ENCODE measurements at places on chromosomes 6 and 20.
A peak's percentile ranks its signal among the peaks of the same experiment; 100 is the strongest.

DNA sequence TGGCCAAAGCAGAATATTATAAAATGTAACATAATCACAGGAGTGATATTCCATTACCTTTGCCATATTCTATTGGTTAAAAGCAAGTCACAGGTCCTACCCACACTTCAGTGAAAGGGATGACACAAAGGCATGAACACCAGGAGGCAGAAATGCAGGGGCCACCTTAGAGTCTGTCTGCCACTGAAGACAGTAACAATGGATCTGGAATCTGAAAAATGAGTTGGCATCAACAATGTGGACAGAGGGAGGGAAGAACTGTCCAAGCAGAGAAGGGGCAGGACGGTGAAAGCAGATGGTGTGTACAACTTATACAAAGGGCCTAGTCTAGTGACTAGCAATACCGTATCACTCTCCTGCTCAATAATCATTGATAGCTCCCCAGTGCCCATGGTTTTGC, 6.6 kb upstream of the LPIN3 start:
- no peak for DNase-seq

DNA sequence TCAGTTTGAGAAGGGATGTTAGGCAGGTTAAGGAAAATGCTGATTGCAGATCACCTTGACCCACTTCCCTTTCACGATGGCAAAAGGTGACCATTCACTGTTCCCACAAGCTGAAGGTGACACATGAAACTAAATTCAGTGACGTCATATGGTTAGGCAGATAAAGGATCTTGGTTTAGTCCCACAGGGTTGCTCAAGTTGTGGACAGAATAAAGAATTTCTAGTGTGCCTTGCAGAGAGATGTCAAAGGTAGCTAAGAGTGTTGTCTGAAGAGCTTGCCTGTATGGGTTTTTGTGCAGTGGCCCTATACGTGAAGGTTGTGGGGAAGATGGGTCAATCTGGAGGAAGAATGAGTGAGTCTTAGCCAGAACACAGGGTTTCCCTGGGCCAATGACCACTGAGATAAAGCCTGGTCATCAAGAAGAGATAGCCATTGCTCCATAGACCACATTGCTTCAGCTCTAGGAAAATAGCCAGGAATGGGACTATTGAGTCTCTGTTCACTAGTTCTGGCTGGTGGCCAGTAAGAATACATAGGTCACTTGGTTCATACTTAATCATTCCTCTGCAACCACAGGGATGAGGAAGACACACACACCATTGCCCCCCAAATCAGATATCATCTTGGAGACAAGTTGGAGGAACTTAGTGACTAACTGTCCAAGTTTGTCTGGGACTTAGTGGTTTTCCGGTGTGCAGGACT, 148.5 kb upstream of the ATXN1 start:
- no peak for DNase-seq

- DNase-seq = peak; percentile 46
Measured at GRCh38 chr20:63023071-63023935, 16.5 kb upstream of the BHLHE23 start.

DNA sequence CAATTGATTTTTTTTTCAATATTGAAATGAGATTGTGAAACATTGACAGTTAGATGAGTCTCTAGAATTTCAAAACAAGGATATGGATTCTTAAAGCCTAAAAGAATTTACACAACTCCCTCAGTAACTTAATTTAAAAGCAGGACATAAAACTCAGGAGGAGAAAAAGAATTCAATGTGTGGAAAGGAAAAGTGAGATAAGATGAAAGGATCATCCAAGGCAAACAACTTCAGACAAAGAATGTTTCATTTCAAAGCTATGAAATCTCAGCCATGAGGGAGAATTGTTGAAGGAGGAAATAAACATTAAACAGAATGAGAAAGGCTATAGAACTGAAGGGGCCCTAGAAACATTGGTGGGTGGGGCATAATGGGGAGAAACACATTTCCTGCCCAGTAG, 191.7 kb upstream of the NOX3 start:
- no peak for DNase-seq

- no peak for DNase-seq
Measured at GRCh38 chr6:1535295-1535694, 74.4 kb upstream of the FOXC1 start.

DNA sequence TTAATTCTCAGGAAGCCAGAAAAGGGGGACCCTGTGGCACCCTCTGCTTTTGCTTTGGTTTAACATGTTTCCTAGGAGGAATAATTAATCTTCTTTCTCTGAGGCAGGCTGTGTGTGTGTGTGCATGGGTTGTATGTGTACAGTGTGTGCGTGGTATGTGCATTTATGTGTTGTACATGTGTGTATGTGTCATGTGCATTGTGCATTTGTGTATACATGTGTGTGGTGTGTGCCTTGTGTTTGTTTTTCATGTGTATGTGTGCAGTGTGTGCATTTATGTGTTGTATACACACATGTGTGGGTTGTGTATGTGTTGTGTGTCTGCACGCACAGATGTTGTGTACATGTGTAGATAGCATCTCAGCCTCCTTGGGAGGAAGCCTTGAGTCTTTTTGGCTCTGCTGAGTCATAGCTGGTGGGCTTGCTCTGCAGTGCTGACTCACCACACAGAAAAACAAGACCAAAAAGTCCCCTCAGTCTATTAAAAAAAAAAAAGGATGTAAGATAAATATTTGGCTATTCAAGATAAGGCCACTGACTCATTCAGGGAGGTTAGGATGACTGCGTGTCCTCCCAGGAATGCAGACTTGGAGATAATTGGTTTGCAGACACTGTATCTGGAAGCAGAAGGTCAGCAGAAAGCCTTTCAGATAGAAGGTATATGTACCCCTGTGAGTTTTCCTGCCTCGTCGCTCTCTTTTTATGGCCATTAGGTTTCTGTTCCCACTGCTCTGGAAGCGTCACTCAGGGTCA, 58.6 kb downstream of the SYNJ2 start:
- DNase-seq = no peak

DNA sequence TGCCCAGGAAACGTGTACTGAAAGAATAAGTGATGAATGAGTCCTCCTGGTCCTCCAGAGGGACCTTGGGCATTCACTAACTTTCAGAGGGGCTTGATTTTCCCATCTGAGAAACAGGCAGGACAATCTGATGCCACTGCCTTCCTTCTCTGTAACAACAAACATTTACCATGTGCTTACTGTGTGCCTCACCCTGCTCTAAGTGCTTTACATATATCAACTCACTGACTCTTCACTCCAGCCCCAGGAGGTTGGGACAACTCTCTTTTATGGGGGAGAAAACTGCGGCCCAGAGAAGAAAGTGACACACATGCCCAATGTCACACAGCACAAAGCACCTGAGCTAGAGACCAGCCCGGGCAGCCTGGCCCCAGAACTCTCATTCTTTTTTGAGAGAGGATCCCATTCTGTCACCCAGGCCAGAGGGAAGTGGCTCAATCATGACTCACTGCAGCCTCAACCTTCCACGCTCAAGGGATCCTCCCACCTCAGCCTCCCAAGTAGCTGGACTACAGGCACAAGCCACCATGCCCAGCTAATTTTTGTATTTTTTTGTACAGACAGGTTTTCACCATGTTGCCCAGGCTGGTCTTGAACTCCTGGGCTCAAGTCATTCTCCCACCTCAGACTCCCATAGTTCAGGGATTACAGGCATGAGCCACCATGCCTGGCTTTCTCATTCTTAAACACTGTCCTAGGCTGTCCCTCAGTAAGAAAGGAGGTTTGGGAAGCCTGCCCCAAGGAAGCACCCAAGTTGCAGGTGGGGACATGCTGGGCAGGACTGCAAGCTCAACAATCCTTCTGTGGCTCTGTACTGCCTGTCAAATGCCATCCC, 38.0 kb downstream of the NOL4L start:
- DNase-seq = peak; percentile 5

DNA sequence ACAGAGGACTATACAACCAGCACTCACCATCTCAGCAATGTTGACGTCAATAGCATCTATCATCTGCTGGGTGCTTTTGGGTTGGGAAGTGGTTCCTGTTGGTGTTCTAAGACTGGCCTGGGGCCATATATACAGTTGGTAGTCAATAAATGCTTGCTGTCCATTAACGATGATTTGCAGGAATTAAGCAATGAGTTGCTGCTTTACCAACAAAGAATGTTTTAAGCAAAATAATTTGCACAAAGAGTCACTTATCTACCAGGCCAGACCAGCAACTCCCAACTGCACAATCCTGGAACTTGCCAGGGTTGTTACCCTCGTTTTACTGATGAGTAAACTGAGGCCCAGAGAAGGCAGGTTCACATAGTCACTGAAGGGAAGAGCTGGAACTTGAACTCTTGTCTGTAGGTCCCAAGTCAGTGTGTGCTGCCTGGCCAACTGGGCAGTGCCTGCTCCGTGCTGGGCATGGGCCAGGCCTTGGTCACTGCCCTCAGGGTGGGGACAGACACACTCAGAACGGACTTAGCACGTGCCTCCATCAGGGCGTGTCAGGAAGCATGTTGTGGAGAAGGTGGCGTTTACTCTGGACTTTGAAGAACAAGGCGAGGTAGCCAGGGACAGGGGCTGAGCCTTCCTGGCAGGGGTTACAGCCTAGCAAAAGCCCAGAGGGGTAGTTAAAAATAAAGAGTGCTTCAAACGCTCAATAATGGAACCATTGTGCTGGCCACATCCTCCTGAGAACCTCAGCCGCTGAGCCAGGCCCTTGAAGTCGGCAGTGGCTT, 2.5 kb upstream of the SRC start:
- peak; percentile 45 for DNase-seq

DNA sequence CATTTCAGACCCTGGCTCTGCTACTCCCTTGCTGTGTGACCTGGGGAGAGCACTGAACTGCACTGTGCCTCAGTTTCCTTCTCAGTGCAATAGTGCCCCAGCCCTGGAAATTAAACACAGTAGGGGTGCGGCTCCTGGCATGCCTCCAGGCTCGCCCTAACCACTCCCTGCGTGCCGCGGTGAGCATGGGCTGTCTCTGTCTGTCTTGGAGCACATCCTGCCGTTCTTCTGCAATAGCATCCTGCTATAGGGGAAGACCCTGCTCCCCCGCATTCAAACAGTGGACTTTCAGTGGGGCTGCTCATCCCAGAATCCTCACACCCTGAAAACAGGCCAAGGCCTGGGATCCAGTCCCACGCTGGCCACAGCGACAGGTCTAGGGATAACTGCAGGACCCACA, 129.5 kb downstream of the FOXC1 start:
- no peak for DNase-seq

GRCh38 chr6:7060769-7061516, 46.8 kb upstream of the RREB1 start:
- no peak for DNase-seq

DNA sequence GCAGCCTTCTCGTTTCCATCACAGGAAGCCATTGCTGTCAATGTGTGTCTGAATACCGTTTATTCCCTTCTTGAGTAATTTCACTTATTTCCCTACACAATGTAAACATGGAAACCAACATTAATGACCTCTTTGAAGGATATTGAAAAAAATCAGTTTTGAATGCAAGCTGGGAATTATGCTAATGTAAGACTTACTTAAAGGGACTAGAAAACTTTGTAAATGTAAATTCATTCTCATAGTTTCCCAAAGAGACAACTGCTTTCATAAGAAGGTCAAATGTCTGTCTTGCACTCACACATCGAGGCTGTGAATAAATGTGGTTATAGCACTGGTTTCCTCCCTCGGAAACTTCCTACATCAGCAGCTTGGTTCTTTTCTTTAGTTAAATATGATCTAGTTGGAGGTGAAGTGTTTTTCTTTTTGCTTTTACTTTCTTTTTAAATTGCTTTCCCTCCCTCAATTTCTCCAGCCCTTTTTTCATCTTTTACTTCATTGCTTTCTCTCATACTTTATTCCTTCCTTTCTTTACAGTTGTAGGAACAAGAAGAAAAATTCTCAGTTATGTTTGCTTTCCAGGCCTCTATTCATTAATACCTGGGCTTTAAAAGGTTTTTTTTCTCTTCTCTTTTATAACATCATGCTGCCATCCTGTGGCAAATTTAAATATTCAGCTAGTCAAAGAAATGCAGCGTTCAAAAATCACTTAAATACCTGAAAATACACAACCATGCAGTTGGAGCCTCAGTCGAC, 108.3 kb downstream of the TNFAIP3 start:
- DNase-seq = no peak

GRCh38 chr6:168177103-168177891, 98.3 kb upstream of the FRMD1 start:
- no peak for DNase-seq

DNA sequence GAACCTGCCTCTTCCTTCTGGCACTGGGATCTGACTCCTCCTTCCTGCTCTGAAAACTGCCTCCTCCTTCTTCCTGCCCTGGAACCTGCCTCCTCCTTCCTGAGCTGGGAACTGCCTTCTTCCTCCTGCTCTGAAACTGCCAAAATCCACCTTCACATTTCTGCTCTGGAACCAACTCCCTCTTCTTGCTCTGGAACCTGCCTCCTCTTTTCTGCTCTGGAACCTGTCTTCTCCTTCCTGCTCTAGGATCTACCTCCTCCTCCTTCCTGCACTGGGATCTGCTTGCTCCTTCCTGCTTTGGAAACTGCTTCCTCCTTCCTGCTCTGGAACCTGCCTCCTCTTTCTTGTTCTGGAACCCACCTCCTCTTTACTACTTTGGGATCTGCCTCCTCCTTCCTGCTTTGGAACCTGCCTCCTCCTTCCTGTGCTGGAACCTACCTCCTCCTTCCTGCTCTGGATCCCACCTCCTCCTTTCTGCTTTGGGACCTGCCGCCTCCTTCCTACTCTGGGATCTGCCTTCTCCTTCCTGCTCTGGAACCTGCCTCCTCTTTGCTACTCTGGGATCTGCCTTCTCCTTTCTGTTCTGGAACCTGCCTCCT, 315.5 kb downstream of the PRL start:
- DNase-seq = no peak

GRCh38 chr6:113719064-113719463, 138.1 kb upstream of the MARCKS start:
- no peak for DNase-seq

- DNase-seq = no peak
Measured at GRCh38 chr6:168247443-168248147, 72.0 kb downstream of the DACT2 start.

DNA sequence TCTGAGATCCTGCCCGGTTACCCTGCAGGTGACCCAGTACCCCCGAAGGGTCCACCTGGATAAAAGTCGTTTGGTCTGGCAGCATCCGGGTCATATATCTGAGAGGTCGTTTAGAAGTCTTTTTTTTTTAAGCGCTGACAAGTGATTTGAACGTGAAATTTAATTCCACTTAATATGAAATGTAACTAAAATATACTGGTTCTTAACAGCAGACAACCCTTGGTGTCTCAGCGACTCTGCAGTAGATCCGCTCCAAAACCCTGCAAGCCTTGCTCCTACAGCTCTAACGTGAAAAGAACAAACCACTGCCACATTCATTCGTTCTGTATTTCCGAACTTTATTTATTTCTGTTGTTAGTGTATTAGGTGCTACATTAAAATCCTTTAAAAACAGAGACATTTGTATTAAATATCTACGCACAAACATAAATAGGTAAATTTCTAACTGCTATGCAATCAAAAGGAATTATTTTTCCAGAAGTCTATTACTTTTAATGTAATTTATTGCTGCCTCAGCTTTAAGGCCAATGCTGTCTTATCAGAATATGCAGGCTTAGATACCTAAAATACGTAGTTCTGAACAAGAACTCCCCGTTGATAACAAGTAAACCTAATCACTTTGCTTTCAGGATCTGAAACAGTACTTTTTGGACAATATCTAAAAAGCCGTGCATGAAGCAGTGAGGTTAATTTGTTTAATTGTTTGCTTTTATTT, 33.5 kb upstream of the TCF21 start:
- DNase-seq = no peak

GRCh38 chr6:85574932-85575598, 18.6 kb downstream of the SNX14 start:
- DNase-seq = no peak

Data from posterior cingulate gyrus (tissue), 11 donors.